Midbrain (tissue), 1 donor: ENCODE measurements at places on chromosomes 16 and 17.

GRCh38 chr17:63772801-63773271 lies 561 bp downstream of the CCDC47 start:
- no peak for DNase-seq

DNA sequence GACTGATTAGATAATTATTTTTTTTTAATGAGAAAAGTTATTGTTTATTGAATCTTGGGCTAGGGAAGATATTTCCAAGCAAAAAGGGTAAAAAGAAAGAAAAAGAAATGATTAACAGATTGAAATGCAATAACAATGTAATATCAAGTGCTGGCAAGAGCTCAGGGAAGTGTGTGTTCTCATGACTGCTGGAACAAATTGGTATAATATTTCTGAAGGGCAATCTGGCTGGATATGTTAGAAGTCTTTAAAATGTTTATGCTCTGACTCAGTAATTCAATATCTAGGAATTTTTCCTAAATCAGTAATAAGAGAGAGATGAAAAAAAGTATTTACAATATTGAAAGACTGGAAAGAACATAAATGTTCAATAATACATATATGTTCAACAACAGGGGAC lies 7.6 kb upstream of the ZNF624 start:
- no peak for DNase-seq

DNA sequence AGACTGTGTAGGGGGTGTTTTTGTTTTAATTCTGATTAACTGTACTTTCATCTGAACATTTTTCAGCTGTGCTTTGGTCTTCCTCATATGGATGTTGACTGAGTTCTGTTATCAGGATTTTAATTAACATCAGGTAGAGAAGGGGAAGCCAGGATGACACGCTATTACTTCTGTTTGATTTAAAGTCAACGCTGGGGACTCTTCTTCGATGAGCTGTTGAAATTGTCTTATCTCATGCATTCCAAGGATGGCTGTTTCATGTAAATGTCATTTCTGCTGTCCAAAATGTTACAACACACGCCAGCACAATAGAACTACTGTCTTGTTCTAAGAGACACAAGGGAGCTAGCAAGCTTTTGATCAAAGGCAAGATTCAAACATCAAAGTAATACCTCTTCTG lies 263.3 kb upstream of the CDH5 start:
- no peak for DNase-seq

DNA sequence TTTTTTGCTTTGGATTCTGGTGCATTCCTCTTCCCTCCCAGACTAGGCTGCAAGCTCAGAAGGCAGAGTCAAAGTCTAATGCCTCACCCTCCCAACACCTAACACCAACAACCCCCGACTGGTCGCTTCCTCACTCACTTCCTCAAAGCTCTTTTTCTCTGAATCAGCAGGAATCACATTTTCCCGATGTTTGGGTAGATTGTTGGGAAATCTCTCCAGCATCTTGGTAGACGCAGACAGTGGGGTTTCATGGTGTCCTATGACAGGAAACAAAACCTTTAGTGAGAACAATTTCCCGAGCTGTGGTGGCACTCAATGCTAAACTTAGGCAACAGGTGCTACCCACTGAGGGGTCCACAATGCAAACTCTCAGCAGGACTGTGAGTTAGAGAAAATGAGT lies 39.9 kb upstream of the ICAM2 start:
- DNase-seq = no peak

GRCh38 chr16:54326266-54326662 lies 39.7 kb upstream of the IRX3 start:
- no peak for DNase-seq

- no peak for DNase-seq
Observed at GRCh38 chr16:84052071-84052622, 9.6 kb upstream of the SLC38A8 start.

DNA sequence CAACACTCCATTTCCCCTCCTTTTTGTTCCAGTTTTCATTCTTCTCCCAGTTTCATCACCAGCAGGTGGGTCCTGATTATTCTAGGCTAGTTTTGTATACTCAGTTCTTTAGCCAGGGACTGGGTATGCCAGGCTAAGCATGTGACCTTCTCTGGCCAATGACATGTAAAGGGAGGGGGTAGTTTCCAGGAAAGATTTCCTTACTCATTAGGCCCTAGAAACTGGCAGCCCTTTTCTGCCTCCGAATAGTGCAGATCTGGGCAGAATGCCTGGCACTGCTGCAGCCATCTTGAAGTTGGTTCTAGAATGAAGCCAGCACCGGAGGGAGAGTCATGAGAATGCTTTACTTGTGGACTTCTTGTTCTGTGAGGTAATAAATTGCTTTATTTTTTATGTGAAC lies 126.9 kb upstream of the AXIN2 start:
- peak; percentile 24 for DNase-seq

DNA sequence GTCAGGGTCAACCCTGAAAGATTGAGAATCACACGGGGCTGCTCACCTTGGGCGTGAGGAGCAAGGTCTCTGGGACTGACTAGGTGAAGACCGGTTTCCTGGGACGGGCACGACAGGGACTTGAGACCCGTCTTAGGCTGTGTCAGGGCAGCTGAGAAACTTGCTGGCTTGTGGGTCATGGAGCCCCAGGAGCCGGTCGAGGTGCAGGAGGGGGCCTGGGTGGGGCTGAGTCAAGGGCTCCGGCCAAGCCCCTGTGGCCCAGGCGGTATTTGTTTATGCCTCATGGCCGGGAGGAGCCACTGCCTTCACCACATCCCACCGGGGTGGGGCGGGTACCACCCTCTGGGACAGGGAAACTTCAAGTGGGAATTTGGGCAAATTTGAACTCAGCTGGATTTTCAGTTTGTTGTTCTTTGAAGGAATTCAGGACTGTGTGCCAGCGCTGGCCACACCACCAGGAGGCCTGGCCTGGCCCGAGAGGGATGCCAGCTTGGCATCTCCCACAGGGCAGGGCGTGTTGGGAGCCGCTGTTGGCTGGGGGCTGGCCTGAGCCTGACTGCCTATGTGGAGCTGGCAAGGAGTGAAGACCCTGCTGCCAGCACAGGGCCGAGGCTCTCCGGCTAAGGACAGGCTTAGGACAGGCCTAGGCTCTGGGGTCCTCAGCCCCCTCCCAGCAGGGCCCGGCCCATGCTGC lies 116.1 kb downstream of the METRNL start:
- DNase-seq = no peak

DNA sequence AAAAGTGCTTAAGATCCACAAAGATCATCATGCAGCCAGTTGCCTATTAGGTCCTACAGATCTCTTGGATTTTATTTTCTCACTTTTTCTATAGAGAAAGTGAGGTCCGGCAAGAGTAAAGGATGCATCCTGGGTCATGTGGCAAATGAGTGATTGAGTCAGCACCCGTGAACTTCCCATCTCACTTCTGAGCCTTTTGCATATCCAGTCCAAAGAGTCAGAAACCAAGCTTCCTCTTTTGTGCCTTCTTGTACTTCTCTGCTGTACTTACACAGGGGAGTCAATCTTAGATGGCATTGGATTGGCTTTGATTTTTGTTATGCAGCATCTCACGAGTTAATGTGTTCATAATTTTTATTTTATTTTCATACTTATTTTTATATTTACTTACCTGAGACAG lies 114.2 kb upstream of the IRX5 start:
- DNase-seq = no peak

DNA sequence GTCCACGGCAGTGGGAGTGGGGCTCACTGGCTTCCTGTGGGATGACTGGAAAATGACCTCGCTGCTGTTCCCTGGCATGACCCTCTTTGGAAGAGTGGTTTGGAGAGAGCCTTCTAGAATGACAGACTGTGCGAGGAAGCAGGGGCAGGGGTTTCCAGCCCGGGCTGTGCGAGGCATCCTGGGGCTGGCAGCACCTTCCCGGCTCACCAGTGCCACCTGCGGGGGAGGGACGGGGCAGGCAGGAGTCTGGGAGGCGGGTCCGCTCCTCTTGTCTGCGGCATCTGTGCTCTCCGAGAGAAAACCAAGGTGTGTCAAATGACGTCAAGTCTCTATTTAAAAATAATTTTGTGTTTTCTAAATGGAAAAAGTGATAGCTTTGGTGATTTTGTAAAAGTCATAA lies 7.8 kb upstream of the RNF213 start:
- DNase-seq = no peak

DNA sequence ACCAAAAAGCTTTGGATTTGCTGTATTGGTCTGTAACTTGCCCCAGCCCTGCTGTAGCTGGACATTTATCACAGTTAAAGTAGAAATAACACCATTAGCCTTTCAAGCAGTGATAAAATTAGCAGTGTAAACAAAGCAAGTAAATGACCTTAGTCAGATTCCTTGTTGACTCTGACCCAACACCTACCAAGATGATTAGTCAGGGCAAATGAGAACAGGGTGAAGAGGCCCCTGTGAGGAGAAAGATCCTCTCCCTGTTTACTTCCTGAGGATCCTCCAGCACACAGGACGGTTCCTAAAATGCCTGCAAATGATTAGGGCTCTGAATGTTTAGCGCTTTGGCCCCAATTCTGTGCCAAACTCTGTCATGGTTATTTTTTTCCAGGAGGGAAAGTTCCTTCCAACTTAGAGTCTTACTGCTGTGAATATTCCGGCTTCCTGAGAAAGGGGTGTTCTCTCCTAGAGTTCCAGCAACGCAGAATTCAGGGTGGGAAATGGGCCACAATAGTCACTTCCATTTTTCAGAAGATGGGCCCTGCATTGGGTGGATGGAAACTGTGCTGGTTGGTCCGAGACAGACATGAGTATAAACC lies 259.0 kb upstream of the MYOCD start:
- no peak for DNase-seq

DNA sequence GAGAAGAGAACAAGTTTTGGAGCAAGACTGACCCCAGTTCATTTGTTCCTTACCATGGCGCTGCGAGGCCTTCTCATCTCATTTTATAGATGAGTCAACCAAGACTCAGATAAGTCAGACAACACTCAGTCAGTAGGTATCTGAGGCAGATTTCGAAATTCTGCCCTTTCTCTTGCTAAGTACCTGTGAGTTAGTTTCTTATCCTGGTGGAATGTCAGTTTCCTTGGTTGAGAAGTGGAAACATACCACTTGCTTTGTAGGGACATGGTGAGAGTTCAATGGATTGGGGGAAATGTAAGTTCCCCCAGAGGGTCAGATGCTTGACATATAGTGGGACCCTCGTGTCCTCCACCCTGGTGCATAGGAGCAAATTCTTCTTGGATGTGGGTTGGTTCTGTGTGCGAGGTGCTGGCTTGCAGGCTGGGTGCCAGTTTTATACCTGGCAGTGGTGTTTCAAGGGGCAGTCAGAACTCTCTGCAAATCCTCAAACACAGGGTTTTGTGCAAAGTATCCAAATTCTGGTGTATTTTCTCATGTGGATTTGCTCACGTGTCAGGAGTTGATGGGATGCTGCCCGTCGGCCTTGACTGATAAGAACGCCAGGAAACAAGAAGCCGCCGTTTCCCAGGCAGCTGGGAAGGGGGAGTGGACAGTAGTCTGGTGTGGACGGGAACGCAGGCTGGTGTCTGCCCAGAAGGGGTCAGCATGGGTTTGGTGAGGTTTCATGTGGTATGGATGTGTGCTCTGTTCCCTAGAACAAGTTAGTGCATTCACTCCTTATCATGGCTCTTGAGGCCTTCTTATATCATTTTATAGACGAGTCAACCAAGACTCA lies 61.1 kb upstream of the CIBAR2 start:
- DNase-seq = no peak

DNA sequence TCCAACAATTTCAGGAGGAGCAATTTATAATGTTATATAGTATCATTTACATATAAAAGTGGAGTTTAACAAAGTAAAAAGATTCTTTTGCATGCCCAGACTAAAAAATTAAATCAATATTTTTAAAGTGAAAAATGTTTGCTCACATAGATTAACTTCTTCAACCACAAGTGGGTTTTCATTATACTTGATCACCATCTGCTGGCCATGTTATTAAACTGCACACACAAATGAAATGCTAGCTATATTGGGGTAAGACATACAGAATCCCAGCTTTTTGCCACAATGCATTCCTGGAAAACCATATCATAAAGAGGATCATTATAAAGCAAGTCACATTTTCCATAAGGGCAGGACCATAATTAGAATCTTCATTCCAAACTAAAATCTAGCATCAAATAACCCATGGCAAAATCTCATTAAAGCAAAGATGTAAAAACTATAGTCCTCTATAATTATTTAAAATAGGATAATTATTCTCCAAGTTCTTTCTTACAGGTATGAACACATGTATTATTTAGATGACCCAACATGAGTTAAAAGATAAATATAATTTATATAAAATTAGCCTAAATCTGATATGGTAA lies 26.3 kb downstream of the CEP112 start:
- DNase-seq = peak; percentile 37

DNA sequence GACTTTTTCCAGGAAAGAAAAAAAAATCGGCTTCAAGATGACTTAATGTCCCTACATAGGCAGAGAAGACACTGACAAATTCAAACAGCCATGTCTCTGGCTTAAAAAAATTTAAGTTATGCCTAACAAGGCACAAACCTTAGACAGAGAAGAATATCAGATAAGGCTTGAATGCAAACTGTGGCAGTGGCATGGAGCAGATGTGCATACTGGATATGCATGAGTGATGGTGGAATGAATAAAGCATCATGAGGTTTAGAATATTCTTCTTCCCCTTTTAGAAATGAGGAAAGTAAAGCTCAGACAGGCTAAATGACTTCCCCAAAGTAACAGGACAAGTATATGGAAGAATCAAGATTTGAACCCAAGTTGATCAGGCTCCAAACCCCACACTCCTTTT lies 23.2 kb upstream of the WSCD1 start:
- no peak for DNase-seq

GRCh38 chr16:68235108-68235886 lies 630 bp downstream of the ESRP2 start:
- no peak for DNase-seq

- no peak for DNase-seq
Observed at GRCh38 chr16:46687486-46687885, 1.5 kb downstream of the VPS35 start.

GRCh38 chr16:57600048-57600835 lies 28.2 kb upstream of the ADGRG1 start:
- DNase-seq = peak; percentile 24
